Kasumi-1 (cell line): ENCODE measurements at places on chromosomes 6 and 20.

DNA sequence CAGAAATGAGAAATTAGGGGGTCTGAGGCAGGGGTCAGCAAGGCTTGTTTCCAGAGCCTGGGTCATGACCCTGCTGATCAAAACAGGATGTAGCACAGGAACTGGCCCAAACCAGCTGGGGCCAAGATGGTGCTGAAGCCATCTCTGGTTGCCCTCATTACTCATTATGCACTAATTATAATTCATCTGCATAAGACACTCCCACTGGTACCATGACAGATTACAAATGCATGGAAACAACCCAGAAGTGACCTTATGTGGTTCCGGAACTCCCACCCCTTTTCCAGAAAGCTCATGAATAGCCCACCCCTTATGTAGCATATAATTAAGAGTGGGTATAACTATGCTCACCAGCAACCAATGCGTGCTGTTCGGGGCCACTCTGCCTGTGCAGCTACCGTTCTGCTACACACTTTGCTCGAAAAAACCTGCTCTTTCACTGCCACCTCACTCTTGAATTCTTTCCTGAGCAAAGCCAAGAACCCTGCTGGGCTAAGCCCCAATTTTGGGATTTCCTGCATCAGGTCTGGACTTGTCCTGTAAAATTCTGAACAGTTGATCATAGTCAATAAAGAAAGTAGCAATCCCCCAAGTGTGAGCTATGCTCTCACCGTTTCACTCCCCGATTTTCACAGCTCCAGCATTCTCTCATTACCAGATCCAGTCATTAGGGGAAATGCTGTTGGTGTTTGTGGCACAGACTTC lies 122.3 kb downstream of the WDR27 start:
- DNase-seq = no peak

DNA sequence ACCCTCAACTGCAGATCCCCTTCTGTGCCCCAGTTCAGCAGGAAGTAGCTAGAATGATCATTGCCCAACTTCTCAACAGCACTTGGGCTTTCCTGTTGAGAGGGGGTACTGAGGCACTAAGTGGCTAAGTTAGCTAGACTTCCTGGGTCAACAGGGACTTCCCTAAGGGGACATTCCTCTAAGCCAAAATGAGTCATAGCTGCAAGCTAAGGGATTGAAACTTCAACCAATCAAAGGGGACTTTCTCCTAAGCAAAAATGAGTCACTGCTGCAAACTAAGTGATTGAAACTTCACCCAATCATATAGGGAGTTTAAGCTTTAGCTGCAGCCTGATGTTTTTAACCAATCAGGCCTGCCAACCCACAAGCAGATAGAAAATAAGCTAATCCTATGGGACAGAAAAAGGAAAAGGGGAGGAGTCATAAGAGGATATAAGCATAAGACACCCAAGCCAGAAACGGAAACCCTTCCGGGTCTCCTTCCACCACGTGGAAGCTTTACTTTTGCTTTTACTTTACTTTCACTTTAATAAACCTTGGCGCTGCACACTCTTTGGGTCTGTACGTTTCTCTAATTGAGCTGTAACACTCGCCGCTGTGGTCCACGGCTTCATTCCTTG lies 659.0 kb upstream of the HS3ST5 start:
- DNase-seq = no peak

DNA sequence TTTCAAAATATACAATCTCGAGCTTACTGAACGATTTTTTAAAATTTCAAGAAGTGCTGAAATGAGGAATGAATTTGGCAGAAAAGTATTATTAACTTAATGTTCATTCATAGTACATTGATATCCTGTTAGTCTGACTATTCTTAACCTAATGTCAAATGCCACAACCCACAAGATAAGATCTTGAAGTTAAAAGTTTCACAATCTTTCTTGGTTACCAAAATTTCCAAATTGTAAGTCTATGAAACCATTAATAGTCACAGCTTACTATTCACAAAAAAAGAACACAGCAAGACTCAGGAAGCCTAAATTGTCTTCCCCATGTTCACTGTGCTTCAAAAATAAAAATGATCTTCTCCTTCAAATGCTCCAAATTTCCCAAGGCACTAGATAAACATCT lies 71.3 kb downstream of the HACE1 start:
- DNase-seq = no peak

- DNase-seq = no peak
These were observed 112.0 kb upstream of the CCN2 start for GRCh38 chr6:132063204-132063603.

- no peak for DNase-seq
These were observed 92.3 kb downstream of the RNF182 start for GRCh38 chr6:14016935-14017625.

- no peak for DNase-seq
These were observed 26.2 kb downstream of the TULP4 start for GRCh38 chr6:158338311-158339112.

DNA sequence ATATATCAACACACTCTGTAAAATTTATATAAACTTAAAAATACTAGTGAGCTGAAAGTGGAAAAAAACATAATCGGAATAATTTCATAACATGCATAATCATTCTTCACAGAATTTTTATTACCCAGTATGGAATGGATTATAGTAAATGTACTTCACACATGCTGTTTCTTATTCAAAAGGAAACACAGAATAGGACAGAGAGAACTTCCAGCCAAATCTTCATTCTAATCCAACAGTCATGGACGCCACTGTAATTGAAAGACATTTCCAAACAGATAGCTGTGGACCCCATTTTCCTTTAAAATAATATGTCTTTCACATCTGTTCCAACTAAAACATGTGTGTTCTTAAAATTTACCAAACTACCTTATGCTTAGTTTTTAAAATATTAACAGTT lies 126.6 kb upstream of the RUNX2 start:
- no peak for DNase-seq

GRCh38 chr6:100160930-100161329 lies 166.9 kb upstream of the MCHR2 start:
- no peak for DNase-seq

DNA sequence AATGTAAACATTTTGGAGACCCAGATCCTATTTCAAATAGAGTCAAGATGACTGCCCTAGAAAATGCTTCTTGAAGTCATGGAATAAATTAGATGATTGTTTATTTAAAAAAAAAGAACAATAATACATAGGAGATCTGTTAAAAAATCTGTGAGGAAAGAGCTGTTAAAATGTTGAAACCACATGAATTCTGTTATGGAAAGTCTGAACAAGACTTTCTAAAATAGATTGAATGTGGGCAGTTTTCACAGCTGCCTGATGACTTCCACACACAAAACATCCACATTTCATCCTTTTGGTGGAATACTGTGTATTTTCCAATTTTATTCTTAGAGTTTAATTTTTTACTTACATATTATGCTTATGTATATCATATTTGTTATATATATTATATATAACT lies 186.1 kb downstream of the LAMA2 start:
- no peak for DNase-seq

- DNase-seq = no peak
These were observed 264.3 kb downstream of the TFAP2C start for GRCh38 chr20:56893226-56893917.

GRCh38 chr6:21612067-21612745 lies 18.7 kb downstream of the SOX4 start:
- no peak for DNase-seq

DNA sequence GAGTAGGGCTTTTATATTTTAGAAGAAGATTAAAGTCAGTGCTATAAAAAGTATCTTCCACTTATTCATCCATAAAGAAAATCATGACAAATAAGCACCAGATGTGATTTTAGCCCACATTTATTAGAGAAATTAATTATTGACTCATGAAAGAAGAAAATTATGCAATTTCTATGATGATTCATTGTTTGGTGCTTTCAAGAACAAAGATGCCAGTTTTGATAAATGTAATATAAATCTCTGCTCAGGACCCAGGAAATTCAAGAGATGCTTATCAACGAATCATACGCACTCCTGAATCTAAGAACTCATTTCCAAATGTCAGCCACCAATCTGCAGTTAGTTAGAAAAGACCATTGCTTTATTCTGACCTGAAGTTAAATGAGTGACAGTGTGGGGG lies 211.4 kb downstream of the ARHGAP18 start:
- no peak for DNase-seq

DNA sequence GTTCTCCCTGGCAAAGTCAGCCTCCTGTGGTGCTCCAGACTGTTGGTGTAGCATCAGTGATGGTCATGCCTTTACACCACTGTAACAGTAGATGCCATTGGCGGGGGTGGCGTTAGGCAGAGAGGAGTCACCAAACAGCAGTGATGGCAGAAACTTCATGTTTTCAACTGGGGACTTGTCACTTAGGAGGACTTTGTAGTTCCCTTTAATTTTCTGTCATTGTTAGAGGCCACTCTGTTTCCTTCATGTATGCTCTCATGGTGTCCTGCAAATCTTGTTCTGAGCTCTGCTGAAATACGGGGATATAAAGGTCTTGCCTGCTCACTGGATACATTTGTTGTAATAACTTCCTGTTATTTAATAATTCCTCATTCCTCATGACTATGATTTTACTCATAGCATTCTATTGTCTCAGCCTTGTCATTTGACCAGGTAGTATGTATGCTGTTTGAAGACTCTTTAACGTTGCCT lies 4.6 kb downstream of the MAP3K4 start:
- no peak for DNase-seq

DNA sequence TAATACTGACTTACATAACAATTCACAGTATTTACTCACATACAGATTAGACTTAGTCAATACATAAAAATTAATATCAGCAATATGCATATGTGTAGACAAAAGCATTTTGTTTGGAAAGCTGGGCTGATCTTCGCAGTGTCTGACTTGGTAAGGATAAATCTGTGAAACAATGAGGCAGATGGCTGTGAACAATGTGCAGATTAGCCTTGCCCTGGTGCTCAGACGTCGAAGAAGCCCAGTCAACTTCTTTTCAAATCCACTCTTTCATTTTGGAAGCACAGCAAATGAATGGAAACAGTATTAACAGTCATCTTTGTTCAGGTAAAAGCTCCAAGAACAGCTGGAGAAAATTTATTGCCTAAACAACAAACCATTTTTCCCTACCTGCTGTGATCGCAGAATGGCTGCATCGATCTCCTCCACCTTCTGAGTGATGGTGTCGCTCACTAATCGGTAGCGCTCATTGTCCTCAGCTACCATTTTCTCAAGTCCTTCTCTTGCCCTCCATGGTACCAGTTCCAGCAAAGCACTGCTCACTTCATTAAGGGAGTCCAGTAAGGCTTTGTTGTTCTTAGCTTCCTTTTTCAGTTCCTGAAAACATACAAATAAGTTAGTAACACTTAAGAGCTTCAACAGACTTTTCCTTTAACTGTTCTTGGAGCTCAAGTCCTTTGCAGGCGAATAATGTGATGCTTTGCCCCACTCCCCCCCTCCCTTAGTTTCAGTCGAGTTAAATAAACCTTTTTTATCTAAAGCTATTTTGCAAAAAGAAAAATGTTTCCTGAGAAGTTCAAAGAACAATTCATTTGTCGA lies 116.5 kb downstream of the DST start:
- DNase-seq = no peak

DNA sequence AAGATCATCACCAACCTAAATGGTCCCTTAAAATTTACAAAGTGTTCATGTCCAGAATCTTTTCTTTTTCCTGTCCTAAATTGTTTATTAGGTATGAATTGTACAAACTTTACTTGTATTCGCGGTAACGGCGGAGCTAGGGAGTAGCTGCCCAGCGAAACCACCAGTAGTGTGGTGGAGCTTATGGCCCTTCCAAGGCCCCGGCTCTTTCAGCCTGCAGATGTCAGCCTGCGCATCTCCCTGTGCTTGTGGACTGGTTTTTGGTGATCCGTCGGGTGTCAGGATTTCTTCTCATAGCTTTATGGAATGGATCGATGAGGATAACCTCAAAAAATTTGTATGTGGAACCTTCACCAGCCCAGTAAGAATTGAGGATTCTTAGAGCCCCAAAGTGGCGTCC lies 27.2 kb upstream of the ENPP1 start:
- no peak for DNase-seq

DNA sequence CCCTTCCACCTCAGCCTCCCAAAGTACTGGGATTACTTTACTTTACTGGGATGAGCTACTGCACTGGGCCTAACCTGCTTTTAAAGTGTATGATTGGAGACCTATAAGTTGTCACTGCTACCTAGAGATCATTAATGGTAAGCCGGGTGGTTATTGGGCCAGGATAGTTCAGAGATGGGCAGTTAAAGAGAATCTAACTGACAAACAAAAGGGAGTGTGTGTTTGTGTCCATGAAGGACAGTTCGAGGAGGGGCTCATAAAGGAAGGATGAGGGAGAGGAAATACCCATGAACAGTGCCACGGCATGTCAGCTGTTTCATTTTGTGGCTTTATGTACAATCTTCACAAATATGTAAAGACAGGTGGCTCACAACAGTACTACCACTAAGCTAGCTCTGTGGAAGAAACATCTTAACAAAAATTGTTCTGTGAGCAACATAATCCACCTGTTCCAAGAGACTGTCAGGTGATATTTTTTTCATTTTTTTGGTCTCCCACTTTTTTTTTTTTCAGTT lies 69.7 kb upstream of the FAM8A1 start:
- DNase-seq = no peak

DNA sequence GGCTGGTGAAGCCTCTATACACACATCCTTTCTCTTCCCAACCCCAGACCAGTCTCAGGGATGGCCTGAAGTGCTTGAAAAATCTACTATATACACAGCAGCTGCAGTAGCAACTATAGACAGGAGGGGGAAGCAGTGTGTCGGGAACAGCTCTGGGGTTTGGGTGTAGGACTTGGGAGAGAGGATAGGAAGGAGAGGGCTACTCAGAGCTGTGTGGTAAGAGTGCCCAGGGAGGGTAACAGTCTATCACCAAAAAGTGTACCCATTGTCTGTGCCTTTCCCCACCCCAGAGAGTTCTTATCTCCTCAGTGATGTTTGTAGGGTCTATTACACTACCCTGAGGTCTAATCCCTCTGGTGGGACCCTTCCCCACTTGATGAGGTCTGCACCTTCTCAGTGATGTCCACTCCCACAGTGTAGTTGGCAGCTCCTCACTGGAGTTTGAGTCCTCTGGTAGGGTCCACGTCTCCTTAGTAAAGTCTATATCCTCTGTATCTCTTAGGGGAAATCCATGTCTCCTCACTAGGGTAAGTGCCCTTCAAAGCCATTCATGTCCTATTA lies 1.5 kb upstream of the GGT7 start:
- DNase-seq = peak; percentile 96

DNA sequence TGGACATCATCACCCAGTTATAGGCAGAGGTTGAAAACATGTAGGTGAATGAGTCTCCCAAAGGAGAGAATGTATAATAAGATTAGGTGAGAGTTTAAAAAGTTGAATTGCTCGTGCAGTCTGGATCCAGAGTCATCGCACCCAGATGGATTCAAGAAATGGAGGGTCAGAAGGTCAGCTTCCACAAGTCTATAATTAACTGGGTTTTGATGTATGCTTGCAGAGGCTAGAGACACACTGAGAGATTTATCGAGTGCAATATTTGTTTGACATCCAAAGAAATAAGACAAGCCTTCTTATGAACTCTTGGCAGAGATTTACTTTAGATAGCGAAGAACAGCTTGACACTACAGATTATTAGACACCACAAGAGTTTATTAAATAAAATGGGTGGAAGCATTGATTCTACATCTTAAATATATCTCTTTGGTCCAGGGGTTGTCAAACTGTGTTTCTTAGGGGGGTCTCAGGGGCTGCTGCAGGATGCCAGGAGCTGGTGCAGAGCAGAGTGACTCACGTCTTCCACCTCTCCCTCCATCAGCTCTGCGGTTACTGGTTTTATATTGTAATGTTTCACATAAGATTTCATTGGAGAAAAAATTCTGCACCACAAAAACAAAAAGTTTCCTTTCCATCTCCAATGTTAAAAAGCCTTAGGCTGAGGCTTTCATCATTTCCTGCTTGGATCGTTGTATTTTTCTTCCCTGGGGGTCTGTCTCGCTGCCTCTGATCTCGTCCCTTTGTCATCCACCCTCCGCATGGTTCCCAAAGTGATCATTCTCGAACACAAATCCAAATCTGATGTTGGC lies 176.2 kb upstream of the AHI1 start:
- no peak for DNase-seq
